SK-MEL-5 (cell line): ENCODE measurements at places on chromosomes 5 and 9. TPM values are rescaled to one million over a fixed set of nuclear protein-coding genes. Genes with fewer than 3 reads are reported as not detected.

- DNase-seq, result no peak
Observed at GRCh38 chr5:134020188-134020587, 15.4 kb upstream of the VDAC1 start.

SIT1 gene
- total RNA-seq, result not detected in 2 replicates

DNA sequence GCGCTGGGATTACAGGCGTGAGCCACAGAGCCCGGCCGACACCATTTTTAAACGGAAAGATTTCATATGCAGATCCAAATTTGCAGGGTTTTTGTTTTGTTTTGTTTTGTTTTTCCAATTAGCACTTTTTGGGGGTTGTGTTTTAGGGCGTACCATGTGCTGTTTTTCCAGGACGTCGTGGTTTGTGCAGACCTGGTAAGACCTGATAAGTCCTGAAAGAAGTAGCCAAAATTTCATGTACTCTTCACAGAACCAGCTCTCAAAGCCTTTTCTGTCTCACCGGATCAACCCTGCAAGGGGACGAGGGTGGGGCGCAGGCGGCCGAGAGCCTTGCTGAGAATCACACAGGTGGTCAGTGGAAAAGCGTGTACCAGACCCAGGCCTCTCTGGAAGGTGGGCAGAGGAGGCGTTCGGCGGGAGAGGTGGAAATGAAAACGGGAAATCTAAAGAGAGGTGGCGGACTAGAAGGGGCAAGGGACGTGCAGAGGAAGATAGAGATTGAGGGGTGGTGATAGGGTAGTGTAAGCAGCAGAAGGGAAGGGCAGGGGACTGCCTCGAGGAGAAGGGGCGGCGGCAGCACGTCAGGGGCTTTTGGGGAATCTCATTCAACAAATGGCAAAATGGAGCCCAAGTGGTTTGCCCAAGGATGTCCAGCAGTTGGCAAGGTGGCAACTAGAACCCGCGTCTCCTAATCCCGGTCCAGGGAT is 1.1 kb upstream of the FAF2 start:
- no peak for DNase-seq

DNA sequence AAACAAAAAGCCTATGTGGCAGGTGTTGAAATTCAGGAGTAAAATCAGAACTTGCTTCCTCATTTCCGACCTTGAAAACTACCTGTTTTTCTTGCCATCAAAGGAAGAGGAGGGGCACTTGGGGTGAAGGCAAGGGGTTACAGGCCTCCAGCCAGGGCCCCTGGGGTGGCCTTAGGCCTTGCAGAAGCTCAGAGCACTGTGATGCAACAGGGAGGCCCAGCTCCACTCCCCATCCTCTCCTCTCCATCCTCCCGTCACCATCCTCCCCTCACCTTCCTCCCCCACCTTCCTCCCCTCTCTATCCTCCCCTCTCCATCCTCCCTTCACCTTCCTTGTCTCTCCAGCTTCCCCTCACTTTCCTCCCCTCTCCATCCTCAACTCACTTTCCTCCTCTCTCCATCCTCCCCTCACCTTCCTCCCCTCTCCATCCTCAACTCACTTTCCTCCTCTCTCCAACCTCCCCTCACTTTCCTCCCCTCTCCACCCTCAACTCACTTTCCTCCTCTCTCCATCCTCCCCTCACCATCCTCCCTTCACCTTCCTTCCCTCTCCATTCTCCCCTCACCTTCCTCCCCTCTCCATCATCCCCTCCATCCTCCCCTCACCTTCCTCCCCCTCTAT is 111.6 kb downstream of the WNK2 start:
- DNase-seq, result no peak

DNA sequence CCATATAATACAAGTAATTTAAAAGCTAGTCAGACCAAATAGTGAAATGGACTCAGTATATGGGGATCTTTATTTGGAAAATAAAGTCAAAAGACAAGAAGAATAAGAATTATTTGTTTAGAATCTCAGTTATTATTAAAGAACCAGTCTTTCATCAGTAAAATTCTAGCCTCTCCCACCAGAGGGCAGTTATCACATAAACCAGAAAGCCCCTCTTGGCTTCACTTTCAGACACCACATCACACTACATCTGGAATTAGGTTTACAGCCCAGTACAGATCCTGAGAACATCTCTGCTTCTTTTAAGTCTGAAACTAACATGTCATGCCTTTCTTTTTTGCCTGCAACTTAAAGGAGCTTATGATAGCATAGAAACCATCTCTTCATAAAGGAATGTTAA is 12.2 kb upstream of the HSPB3 start:
- DNase-seq, result peak; percentile 68

LURAP1L gene
- total RNA-seq, result 2.8 and 3.4 TPM in 2 replicates

DNA sequence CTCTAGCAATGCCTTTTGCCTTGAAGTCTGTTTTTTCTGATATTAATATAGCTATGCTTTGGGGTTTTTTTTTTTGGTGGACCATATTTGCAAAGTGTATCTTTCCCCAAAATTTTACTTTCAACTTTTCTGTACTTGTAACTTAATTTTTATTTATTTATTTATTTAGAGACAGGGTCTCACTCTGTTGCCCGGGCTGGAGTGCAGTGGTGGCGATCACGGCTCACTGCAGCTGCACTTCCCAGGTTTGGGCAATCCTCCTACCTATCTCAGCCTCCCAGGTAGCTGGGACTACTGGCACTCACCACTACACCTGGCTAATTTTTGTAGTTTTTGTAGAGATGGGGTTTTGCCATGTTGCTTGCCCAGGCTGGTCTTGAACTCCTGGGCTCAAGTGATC is 20.8 kb downstream of the PRRT1B start:
- no peak for DNase-seq

CDH18 gene
- 0.19 and 1.1 TPM in 2 replicates for total RNA-seq
